ENCODE measurements at places on chromosomes 5 and 9. TPM values are rescaled to one million over a fixed set of nuclear protein-coding genes. Genes with fewer than 3 reads are reported as not detected.

DNA sequence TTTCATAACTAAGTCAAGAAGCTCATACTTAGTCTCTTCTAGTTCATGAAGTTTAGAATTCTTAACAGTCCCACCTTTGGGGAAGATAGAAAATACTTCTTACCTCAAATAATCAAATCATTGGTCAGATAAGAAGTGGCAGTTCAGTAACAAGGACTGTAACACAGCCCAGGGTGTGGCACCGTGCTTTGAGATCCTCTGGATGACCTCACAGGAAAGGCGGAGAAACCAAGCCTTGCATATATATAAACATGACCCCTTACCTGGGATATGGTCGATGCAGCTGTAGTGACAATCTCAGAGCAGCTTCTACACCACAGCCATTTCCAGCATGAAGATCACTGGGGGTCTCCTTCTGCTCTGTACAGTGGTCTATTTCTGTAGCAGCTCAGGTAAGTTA, at the start of gene SPINK7:
Gene SPINK7, plus strand, starts transcription at position 271 of the 400 bp plus-strand sequence. Its CDS starts 61 bp downstream, at position 332.
- no peak for DNase-seq

GRCh38 chr9:135228345-135228982, 141.0 kb downstream of the OLFM1 start:
- peak; percentile 53 for DNase-seq

DNA sequence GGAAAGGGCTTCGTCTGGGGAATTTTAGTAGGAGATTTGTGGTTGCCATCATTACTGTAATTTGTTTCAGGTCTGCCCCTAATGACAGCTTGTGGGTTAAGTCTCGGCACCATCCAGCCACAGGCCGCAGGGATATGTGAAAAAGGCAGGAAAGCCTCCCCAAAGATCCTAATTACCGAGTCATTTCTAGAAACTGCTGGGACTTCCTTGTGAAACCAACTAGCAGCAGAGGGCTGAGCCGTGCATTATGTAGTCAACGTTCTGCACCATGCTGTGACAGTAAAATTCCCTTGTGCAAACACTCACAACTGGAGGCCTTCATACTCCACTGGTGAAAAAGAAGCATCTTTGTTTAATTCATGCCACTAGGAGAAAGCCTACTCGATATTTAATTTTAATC, 230.3 kb downstream of the MPDZ start:
- DNase-seq = no peak

DNA sequence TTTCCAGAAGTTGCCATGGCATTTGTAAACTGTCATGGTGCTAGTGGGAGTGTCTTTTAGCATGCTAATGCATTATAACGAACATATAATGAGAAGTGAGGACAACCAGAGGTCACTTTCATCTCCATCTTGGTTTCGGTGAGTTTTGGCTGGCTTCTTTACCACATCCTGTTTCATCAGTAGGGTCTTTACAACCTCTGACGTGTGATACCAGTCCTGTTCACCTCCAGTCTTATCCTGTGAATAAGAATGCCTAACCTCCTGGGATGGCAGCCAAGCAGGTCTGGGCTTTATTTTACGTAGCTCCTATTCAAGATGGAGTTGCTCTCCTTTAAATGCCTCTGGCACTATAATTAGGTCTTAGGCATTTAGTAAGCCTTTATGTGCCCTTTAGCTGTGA, 20.4 kb upstream of the RFK start:
- no peak for DNase-seq

DNA sequence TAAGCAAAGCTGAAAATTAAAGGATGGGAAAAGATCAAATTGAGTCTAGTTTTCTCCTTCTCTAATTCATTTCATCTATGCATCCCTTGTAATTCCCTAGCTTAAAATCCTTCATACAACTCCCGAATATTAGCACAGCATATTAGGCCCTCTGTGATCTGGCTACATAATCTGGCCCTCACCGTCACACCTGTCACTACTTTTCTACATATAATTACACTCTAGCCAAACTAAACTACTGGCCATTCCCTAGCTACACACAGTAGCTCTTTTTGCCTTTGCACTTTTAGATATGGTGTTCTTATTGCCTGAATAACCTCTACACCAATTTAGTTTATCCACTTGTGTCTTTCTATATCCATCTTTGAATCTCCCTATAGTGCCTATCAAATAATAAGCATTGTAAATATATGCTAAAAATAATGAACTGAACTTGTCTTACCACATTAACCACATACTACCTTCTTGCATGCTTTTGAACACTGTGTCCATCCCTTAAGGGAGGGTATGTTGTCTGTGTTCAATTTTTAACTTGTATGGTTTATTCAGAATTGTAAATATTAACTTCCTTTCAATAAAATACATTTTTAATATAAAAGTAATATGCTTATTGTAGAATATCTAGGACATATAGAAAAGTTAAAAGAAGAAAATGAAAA, 15.9 kb downstream of the RANBP6 start:
- DNase-seq = no peak

DNA sequence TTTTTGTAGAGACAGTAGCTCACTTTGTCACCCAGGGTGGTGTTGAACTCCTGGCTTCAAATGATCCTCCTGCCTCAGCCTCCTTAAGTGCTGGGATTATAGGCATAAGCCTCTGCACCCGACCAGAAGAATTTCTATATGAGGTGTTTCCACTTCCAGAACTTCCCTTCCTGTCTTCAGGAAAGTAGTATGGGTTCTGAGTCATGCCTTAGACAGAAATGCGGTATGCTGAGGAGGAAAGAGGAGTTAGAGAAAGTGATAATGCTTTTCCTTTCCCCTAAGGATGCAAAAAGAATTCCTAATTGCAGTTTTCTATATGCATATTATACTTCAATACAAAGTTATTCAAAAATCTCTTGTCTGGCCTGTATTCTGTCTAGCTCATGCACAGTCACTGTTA, 16.4 kb upstream of the ADAMTSL1 start:
- DNase-seq = no peak

DNA sequence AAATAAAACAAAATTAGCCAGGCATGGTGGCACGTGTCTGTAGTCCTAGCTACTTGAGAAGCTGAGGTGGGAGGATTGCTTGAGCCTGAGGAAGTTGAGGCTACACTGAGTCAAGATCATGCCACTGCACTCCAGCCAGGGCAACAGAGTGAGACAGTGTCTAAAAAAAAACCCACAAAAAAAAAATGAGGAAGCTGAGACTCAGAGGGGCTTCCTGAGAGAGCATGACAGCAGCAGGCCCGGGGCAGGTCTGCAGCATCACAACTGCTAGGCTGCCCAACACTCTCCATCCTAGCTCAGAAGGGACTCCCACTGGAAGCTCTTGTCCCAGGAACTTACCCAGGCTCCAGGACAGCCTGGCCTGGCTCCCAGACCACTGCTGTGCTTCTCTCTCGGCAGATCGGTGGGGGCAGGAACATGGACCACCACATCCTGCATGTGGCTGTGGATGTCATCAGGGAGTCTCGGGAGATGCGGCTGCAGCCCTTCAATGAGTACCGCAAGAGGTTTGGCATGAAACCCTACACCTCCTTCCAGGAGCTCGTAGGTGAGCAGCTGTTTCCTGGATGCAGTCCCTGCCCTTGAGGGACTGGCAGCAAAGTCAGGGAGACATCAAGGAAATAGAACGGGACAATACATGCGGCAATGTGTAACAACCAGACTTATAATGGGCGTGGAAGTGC, 19.1 kb downstream of the PTGS1 start:
- DNase-seq = no peak

DNA sequence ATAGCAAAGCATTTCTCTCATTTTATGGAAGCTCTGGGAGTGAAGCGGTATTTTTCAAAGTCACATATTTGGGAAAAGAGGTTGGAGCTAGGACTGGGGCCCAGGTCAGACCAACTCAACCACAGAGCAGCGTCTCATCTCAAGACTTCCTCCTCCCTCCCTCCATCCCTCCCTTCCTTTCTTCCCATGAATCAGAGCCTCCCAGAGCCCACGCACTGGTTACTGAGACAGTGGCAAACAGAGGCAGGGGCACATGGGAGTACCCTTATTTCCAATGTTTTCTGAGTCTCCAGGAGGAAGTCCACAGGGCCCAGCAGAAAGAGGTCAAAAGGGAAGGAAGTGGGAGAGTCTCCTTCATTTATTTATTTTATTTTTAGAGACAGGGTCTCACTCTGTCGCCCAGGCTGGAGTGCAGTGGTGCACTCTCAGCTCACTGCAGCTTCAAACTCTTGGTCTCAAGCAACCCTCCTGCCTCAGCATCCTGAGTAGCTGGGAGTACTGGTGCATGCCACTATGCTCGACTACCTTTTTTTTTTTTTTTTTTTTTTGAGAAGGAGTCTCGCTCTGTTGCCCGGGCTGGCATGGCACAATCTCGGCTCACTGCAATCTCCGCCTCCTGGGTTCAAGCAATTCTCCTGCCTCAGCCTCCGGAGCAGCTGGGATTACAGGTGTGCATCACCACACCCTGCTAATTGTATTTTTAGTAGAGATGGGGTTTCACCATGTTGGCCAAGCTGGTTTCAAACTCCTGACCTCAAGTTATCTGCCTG, 52.5 kb upstream of the CDKN2AIPNL start:
- peak; percentile 36 for DNase-seq

- DNase-seq = no peak
Observed at GRCh38 chr5:170067574-170068170, 38.0 kb upstream of the FOXI1 start.

GRCh38 chr9:26516773-26517343, 375.7 kb downstream of the CAAP1 start:
- DNase-seq = no peak

DNA sequence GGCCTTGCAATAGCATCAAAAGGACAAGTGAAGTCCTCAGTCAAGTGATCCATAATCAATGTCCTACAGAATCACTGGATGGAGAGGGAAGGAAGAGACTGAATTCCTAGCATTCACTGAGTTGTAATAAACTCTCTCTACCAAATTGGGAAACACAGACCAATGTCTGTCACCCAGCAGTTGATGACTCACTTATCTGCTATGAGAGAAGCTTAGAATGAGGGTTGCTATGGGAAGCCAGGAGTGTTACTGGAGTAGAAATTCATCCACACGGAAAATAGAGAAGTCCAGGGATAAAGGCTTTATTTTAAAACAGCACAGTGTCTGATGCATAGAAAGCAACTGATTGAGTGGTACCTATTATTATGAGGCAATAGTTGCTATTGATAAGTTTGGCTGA, 407.4 kb downstream of the BRINP1 start:
- no peak for DNase-seq

- DNase-seq = no peak
Observed at GRCh38 chr9:88993871-88994460, 2.7 kb downstream of the S1PR3 start.

- DNase-seq = no peak
Observed at GRCh38 chr5:3489239-3489843, 106.3 kb upstream of the IRX1 start.

Gene PJA2
- total RNA-seq = 93.9 TPM

Gene SLC34A1
- total RNA-seq = not detected

Gene SHB
- total RNA-seq = 33.4 TPM

Gene FAXDC2
- 79.0 TPM for total RNA-seq

Gene LCN1
- total RNA-seq = not detected

Gene ANKRD31
- total RNA-seq = 0.14 TPM
